NCI-H460 (cell line): ENCODE measurements at places on chromosomes 6 and 20. TPM values are rescaled to one million over a fixed set of nuclear protein-coding genes. Genes with fewer than 3 reads are reported as not detected.

- DNase-seq, result no peak
These were observed 46.5 kb downstream of the HTR1B start for GRCh38 chr6:77416839-77417238.

GRCh38 chr6:13729891-13730290, 18.3 kb upstream of the RANBP9 start:
- no peak for DNase-seq

GRCh38 chr20:16455324-16455723, 117.9 kb downstream of the KIF16B start:
- no peak for DNase-seq

GRCh38 chr6:88810089-88810488, 153.3 kb downstream of the RNGTT start:
- DNase-seq, result no peak

Gene NR2E1
- not detected in 2 replicates for total RNA-seq

GRCh38 chr6:4124351-4124750, 11.0 kb downstream of the ECI2 start:
- no peak for DNase-seq

GRCh38 chr20:5882166-5882565, 68.2 kb downstream of the TRMT6 start:
- DNase-seq, result no peak

GRCh38 chr6:74735304-74735703, 470.5 kb downstream of the COL12A1 start:
- DNase-seq, result no peak

- DNase-seq, result no peak
These were observed 14.8 kb upstream of the SYNE1 start for GRCh38 chr6:152651986-152652385.

GRCh38 chr6:3412779-3413500, 43.9 kb downstream of the SLC22A23 start:
- no peak for DNase-seq

GRCh38 chr20:10758446-10758845, 84.6 kb upstream of the JAG1 start:
- DNase-seq, result no peak

Gene CFB
- total RNA-seq, result not detected in 2 replicates

Gene GNMT
- total RNA-seq, result not detected in 2 replicates

- DNase-seq, result no peak
These were observed 18.7 kb upstream of the YWHAB start for GRCh38 chr20:44866703-44867335.

DNA sequence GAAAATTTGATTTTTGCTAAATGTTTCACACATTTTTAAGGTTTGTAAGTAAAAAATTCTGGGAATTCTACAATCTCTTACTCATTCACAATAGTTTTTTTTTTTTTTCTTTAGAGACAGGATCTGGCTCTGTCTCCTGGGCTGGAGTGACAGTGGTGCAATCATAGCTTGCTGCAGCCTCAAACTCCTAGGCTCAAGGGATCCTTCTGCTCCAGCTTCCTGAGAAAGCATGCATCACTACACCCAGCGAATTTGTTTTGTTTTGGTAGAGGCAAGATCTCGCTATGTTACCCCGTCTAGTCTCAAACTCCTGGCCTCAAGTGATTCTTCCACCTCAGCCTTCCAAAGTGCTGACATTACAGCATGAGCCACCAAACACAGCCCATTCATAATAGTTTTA, 232.8 kb downstream of the GJA1 start:
- no peak for DNase-seq

Gene CCN6
- not detected in 2 replicates for total RNA-seq

- no peak for DNase-seq
These were observed 12.2 kb downstream of the BEND3 start for GRCh38 chr6:107103082-107103481.

Gene SMLR1
- total RNA-seq, result not detected in 2 replicates

Gene ABHD16A
- 40.5 and 55.7 TPM in 2 replicates for total RNA-seq

DNA sequence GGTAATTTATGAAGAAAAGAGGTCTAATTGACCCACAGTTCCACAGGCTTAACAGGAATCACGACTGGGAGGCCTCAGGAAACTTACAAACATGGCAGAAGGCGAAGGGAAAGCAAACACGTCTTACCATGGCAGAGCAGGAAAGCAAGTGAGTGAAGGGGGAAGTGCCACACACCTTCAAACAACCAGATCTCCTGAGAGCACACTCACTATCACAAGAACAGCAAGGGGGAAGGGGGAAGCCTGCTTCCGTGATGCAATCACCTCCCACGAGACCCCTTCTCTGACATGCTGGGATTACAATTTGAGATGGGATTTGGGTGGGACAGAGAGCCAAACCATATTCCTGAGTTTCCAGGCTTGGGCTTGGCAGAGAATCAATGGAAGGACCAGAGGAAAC, 124.1 kb upstream of the RAB32 start:
- DNase-seq, result no peak

DNA sequence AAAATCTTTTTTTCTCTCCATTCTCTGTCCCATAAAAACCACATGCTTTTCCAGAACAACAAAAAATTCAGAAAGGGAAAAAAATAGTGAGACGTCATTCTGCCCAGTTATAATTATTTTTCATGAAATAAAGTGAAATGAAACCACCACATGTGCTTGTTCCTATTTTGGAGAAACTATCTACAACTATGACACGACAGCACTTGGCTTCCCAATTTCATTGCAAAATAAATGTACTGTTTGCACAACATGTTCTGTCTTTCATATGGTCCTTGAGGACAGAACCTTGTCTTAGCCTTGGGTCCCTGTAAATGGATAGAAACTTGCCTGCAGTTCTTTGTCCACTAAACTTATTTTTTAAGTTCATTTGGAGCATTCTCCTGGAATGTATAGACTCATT, 5.6 kb upstream of the MAN1A1 start:
- DNase-seq, result no peak

GRCh38 chr6:116329156-116329555, 41.6 kb upstream of the DSE start:
- DNase-seq, result no peak

GRCh38 chr6:12537389-12537788, 179.2 kb upstream of the PHACTR1 start:
- no peak for DNase-seq

DNA sequence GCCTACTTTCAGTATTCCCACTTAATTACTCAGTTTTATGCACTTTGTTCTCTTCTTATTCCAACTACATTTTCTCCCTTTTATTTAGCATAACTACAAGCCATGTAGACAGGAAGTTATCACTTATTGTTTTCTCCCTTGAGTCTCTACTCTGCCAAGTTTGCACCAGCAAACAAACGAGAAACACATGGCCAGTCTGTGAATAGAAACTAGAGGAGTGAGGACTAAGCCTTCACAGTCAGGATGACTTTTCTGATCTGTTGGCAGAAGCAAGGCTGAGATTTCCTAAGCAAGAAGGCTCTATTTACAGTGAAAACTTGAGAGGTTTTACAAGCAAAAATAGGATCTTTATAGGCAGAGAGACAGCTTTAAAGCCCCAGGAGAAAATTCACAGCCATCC, 69.8 kb upstream of the TINAG start:
- no peak for DNase-seq

DNA sequence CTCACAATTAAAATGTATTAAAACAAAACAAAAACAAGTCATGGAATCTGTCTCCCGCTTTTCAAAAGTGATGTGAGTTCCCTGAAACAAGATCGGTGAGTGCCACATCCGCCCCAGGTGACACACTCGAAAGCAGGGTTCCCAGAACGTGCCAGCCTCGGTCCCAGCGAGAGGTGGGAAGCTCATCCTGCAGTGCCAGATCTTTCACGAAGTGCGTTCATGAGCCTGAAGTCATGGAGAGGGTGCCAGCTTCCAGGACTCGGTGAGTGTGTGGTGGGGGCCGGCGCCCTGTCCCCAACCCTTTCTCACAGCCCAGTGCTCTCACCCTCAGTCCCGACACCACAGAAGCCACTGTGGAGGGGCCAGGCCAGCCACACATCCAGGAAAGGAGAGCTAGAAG, 127.4 kb downstream of the WDR27 start:
- no peak for DNase-seq
